ENCODE measurements at places on chromosomes 1 and 21. TPM values are rescaled to one million over a fixed set of nuclear protein-coding genes. Genes with fewer than 3 reads are reported as not detected.

The BATF3 gene
- total RNA-seq: 2.3 TPM

The CFAP74 gene
- not detected for total RNA-seq

The ST6GALNAC5 gene
- 2.8 TPM for total RNA-seq

DNA sequence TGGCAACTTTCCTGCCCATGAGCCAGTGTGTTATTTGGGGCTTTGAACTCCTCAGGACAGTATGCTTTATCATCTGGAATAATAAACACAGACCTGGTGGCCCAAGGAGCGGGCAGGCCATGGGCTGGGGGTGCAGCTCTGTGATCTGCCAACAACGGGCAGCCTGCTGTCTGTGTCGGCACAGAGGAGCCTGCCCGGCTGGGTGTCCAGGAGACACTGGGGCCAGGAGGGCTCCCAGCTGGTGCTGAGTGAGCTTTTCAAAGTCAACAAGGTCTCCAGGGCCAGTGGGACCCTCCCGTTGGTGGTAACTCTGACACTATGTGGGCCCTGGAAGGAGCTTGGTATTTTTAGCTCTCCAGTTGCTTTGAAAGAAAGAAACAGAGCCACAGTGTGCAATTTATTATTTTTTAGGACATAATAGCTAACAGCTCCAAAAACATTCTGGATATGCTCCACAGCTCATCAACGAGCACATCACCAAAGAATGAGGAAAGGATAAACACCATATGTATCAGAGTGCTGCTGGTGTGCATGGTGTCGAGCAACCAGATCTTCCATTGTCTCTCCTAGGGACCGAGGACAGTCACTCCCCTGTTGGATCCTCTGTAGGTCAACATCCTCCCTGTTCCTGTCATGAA is 488.7 kb upstream of the USP24 start:
- DNase-seq: peak; percentile 58

- no peak for DNase-seq
These were observed 191.4 kb downstream of the AMY1C start for GRCh38 chr1:103941086-103941485.

DNA sequence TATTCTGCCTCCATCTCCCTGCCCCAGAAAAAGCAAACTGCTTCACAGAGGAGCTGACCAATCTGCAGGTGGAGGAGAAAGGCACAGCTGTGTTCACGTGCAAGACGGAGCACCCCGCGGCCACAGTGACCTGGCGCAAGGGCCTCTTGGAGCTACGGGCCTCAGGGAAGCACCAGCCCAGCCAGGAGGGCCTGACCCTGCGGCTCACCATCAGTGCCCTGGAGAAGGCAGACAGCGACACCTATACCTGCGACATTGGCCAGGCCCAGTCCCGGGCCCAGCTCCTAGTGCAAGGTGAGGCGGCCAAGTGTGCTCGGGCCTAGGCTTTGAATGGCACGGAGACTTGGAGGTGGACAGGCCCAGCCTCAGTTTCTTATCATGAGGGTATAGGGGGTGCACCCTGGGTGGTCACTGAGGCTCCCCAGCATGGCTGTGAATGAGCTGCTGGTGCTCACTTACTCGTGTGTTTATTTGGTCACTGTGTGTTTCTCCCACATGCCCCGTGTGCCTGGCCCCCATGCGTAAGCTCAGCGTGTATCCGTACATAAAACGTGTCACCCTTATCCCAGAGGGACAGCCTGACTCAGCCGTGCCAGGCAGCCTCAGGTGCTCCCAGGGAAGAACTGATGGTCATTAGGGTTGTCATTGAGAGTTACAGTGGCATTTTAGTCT is 75.8 kb downstream of the OBSCN start:
- no peak for DNase-seq

GRCh38 chr1:226875641-226876295 is 5.4 kb downstream of the PSEN2 start:
- DNase-seq: no peak

- peak; percentile 38 for DNase-seq
These were observed 98.2 kb downstream of the DHRS3 start for GRCh38 chr1:12519693-12520364.

DNA sequence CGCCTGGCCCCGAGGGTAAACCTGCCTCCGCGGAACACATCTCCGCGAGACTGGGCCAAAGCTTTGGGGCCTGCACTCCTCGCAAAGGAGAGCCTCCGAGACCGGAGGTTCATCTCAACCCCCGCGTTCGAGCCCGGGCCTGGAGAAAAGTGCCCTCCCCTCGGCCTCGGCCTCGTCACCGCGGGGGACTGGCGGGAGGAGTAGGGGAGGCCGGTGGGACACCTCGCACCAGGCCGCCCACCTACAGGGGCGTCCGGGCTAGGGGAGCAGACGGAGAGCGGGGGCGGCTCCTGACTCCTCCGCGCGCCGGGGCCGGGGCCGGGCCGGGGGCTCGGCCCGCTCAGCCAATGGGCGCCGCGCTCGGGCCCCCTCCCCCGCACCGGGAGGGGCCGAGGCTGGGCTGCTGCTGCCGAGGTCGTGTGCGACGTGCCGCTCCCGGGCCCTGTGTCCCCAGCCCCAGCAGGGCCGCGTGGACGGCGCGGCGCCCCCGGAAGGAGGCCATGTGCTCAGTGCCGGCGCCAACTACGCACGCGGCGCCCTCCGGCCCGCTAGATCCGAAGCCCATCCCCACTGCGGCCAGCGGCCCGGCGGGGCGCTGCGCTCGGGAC is 684 bp downstream of the SLC2A1 start:
- peak; percentile 87 for DNase-seq

The IFI16 gene
- 22.0 TPM for total RNA-seq

The CRNN gene
- total RNA-seq: not detected

GRCh38 chr21:32336711-32337110 is 38.1 kb downstream of the MRAP start:
- no peak for DNase-seq

The RPE65 gene
- total RNA-seq: 0.04 TPM

DNA sequence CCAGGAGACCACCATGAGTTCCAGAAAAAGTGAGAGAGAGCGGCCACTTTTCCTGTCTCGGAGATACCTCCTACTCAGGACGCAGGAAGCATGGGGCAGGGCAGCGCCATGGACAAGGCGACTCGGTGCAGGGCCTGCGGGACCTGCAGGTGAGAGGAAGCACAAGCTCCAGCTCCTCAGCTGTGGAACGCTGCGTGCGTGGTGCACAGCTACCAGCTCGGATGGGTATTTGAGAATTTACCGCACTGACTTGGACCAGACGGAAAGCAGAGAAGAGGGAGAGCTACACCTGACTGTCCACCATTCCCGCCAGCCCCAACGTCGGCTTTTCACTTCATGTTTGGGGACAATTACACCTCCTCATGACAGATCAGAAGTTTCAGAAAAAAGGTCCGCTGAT is 8.2 kb upstream of the CDK11A start:
- DNase-seq: no peak

- no peak for DNase-seq
These were observed 22.8 kb upstream of the PDE9A start for GRCh38 chr21:42630626-42631025.

DNA sequence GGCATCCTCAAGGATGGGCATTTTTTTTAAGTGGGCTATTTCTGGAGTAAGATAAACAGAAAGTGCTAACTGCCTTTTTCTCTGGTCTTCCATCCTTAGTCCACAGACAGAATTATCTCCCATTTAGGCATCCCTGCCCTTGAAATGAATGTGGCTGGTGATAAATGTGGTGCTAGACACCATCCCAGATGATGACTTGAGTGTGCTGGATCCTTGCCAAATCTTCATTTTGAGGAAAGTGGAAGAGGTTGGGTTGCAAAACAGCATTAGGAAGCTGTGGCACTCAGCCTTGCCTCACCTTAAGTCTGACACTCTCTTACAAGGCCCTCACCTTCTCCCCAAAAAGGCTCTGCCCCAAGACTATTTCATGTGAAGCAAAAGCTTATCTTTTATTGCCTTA is 19.2 kb downstream of the MAB21L3 start:
- DNase-seq: no peak

GRCh38 chr1:168223681-168224540 is 1.9 kb upstream of the SFT2D2 start:
- no peak for DNase-seq

GRCh38 chr1:149962736-149963135 is 26.1 kb upstream of the MTMR11 start:
- no peak for DNase-seq

The OR2M3 gene
- not detected for total RNA-seq

GRCh38 chr1:50488356-50488755 is 65.1 kb upstream of the DMRTA2 start:
- DNase-seq: no peak

DNA sequence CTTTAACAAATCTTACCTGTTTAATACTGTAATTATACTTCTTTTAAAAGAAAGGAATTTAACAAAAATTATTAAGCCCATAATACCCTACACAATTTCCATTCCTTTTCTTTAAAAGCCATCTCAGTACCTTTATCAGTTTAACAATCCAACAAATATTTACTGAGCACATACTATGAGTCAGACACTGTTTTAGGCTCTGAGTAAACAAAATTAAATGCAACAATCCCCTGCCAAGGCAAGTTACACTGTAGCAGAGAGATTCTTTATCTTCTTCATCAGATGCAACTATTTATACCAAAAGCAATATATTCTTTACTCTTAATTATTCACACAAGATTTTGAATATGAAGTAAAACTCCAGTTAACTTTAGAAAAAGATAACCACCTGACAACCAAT is 12.0 kb downstream of the DENND1B start:
- no peak for DNase-seq

- no peak for DNase-seq
These were observed 110.9 kb upstream of the C1orf174 start for GRCh38 chr1:4010814-4011605.

GRCh38 chr1:159079525-159079924 is 3.0 kb upstream of the AIM2 start:
- DNase-seq: no peak

- DNase-seq: no peak
These were observed 29.8 kb upstream of the GFI1 start for GRCh38 chr1:92516574-92516973.

DNA sequence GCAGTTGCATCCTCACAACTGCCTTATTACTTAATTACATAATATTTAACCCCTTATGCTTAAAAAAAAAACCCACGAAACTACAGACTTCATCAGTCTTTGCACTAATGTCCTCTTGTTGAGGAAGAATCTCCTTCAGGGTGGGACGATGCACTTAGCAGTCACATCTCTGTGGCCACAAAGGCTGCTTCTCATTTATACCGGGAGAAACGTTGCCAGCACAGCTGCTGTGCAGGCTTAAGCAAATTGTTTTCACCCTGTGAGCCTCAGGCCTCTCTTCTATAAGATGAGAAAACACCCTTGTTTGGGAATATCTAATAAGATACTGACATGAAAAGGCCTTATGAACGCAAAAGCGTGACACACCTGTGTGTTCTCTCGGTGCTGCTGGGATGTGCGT is 2.9 kb upstream of the OBSCN start:
- DNase-seq: peak; percentile 78

- DNase-seq: no peak
These were observed 20.4 kb downstream of the KCNN3 start for GRCh38 chr1:154849645-154850131.

The ANXA9 gene
- total RNA-seq: 0.04 TPM

DNA sequence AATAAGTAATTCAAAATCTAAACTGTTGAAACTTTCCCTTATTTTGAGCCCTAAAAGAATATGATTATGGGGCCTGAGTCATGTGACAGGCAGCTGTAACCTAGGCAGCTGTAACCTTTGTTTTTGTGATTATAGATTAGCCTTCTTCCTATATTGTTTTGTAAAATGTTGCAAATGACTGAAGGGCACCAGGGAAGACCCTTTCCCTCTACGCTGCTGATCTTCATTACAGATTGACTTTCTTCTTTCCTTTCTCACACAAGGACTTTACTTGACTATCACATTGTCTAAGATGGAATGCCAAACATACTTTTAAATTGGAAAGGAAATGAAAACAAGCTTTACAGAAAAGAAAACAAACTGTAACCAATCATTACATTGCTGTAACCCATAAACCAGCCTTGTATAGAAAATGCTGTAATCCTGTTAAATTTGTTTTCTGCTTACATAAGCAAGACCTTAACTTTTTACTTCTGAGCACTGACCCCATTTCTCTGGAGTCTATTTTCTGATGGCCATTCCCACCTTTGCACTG is 242.2 kb downstream of the RGS7 start:
- no peak for DNase-seq

DNA sequence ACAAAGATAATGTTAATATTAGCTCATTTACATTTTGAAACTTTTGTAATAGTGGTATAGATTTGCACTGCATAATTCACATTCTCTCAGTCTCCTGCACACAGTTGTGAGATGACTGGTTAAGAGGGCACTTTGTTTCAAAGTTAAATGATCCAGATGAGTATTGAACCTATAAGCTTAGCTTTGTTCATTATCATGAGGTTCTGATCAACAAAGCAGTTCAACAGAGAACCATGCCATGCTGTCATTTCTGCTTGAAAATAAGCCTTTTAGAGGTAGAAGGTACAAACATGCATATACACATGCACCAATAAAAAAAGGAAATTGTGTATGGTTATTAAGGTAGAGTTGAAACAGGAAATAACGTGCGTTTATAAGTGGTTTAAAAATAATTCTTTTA is 4.8 kb downstream of the RAP1A start:
- DNase-seq: no peak

The MOB3C gene
- 12.6 TPM for total RNA-seq

The PKN2 gene
- total RNA-seq: 34.8 TPM

DNA sequence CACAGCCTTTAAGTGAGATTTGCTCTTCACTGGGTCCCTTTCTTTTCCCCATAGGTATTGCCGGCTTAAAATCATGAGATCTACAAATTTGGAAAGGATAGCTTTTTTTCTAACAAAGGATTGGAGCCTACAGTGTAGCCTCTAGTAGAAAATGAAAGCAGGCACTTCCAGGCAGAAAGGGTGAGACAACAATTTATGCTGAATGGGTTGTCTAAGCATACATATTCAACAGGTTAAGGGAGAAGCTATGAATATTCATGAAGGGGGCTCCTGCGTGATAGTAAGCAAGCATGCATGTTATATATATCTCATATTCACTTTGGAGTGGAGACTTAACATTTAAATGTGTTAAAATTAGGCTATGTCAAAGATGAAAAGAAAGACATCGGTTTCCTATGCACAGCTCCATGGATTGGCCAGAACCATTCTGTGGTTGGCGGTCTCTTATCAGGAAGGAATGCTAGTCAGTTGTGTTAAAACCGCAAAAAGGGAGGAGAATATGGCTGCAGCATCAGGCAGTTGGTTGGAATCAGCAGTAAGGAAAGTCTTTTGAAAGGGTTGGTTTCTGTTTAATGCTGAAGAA is 66.0 kb downstream of the VCAM1 start:
- DNase-seq: no peak

The GBP4 gene
- total RNA-seq: 2.7 TPM

GRCh38 chr1:45974541-45975269 is 157.7 kb downstream of the PIK3R3 start:
- no peak for DNase-seq

GRCh38 chr1:28905921-28906666 is 8.3 kb upstream of the EPB41 start:
- no peak for DNase-seq

DNA sequence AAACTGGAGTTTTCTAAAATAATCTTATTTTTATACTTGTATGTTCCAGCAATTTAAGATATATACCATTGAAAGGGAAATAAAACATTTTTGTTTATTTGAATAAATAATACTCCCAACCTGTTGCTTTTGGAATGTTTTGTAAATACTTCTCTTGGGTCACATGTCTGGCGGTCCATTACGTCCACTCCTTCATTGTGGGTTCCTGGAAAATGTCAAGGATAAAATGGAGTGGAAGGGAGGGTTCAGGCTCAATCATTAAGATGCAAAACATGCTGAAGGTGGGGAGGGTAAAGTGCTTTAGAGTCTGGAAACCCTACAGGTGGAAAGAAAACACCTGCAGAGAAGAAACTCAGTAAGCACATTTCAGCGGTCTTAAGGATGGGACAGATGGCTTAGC is 34.2 kb upstream of the FAM3B start:
- no peak for DNase-seq

The NPL gene
- total RNA-seq: 6.3 TPM

GRCh38 chr1:49298304-49298703 is 521.6 kb upstream of the BEND5 start:
- peak; percentile 11 for DNase-seq

All from muscle of leg (tissue), 16 donors.